Stimulated activated naive CD8-positive, alpha-beta T cell treated with anti-CD3 and anti-CD28 coated beads, Interleukin-15, Interleukin-2, amounts not matched to agents 100 U/mL and 50 U/mL, for 24 hours (primary cell): ENCODE measurements at places on chromosomes 12 and 14.

DNA sequence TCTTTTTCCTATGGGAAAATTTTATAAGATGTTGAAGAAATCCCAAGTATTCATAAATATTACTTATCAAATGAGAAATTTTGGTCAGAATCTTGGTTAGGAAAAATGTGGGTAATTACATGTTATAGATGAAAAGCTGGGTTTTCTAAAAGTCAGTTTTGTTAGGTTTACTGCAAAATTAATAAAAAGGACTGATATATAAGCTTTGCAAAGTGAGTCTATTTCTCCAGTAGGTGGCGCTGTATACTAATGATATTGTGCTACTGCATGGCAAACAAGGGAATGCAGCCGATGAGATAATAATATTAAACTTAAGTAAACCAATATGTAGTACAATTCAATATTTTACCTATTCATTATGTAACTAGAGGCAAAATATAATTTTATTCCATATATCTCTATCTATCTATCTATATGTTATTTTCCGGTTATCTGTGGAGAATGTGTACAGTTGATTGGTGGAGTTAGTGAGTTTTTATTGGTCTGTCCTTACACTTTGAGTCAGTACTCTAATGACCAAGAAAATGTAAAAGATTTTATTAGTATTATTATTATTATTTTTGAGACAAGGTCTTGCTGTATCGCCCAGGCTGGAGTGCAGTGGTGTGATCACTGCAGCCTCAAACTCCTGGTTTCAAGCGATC, 32.9 kb downstream of the MIPOL1 start:
- no peak for DNase-seq

DNA sequence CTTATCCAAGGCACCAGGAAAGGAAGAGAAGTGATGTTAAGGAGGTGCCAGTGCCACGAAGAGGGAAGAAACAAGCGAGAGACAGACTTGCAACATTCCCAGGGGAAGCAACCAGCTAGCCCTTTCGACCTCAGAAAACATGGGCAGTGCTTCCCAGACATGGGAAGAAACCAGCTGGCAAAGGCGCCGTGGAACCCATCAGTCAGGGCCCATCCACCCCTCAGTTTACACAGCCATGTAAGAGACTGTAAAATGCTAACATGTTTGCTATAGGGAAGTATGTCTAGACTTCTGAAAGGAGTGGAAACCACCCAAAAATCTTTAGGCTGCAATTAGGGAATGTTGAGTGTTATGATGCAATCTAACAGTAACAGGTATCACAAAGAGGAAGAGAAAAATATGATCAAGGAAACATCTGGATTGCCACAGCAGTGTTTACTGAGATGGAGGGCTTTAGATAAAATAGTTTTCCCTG, 26.3 kb downstream of the ANAPC5 start:
- no peak for DNase-seq

DNA sequence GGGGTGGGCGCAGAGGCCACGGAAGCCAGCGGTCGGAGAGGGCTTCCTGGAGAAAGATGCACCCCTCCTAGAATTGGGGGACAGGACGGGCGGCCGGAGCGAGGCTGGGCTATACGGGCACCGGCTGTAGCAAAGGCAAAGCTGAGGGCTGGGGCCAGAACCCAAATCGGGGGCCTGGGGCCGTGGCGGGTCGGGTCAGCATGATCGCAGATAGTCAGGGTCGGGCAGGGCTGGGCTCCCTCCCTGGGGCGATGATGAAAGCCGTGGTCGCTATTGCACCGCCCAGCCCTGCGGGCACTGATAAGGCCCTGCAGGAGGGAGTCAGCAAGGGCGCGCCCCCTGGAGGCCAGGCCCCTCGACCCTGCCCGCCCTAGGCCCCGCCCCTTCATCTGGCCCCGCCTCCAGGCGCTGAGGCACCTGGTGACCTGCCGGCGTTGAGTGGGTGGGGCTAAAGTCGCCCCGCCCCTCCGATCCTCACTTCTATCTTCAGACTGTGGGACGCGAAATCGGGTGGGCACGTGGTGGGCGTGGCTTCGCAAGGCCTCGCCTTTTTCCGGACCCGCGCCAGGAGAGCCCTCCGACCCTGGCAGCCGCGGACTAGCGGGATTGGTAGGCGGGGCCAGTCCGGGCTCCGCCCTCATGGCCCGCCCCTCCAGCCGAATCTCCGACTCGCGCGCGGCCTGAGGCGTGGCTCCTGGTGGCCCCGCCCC, 419 bp upstream of the SH2B3 start:
- peak; percentile 100 for DNase-seq

DNA sequence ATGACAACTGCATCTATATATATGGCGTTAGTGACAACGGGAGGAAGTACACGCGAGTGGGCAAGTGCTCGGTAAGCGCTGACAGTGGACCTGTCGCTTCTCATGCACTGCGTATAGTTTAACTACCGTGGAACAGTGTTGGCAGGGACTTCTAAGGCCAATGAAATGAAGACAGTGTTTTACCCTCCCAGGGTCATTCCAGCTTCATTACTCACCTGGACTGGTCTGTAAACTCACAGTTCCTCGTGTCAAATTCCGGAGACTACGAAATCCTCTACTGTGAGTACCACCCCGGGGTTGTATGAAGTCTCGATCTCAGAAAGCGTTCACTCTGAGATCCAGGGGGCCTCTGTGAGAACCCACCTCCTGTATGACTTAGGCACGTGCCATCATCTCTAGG, 129.2 kb upstream of the EVL start:
- DNase-seq, result no peak

- no peak for DNase-seq
These were observed 14.1 kb downstream of the KCNH3 start for GRCh38 chr12:49552899-49553298.

GRCh38 chr14:68535404-68536017, 257.4 kb downstream of the ZFP36L1 start:
- no peak for DNase-seq

DNA sequence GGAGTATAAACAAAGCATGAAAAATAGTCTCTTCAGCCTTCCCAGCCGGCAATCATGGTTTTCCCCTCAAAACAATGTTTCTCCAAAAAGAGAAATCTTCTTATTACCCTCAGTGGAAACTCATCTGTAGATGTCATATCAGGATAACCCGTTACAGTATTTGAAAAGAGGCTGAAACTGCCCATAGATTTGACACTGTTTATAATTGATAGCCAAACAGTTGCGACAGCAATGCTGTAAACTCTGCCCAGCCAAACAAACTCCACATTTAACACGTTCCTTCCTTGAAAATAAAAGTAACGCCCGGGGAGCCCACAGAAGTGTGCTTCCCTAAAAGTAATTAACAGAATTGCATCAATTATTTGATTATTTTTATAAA, 201.3 kb upstream of the FOXN3 start:
- no peak for DNase-seq

- DNase-seq, result no peak
These were observed 144.2 kb downstream of the KIF26A start for GRCh38 chr14:104282332-104283196.

GRCh38 chr14:60590991-60591414, 58.3 kb downstream of the SIX1 start:
- DNase-seq, result no peak

GRCh38 chr14:24297190-24297964, 2.2 kb downstream of the DHRS1 start:
- DNase-seq, result no peak

GRCh38 chr14:58104808-58105207, 47.2 kb downstream of the ARMH4 start:
- no peak for DNase-seq

DNA sequence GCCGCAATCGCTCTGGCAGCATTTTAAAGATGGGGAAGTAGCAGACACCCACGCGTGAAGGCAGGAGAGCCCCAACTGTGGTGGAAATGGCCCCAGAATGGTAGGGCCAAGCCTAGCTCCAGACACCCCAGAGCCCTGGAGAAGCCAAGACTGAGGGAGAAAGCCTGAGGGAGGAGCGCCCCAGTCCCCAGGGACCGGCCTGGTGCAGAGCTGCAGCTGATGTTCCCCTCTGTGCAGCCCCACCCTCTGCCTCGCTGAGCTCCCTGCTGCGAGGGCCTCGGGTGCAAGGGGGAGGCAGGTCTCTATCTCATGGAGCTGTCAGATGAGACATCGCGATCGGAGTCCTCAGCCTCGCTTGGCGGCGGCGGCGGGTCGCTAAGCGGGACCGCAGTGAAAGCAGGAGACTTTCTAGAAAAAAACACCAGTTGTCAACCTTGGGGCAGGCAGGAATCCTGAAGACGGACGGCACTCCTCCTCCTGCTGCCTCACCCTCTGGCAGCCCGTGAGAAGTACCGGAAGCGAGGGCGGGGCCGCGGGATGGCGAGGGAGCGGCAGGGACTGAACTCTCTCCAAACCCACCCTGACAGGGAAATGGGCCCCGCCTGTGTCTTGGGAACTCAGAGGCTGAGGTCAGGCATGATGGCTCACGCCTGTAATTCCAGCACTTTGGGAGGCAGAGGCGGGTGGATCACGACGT, 6.0 kb downstream of the GAPDH start:
- DNase-seq, result peak; percentile 64

DNA sequence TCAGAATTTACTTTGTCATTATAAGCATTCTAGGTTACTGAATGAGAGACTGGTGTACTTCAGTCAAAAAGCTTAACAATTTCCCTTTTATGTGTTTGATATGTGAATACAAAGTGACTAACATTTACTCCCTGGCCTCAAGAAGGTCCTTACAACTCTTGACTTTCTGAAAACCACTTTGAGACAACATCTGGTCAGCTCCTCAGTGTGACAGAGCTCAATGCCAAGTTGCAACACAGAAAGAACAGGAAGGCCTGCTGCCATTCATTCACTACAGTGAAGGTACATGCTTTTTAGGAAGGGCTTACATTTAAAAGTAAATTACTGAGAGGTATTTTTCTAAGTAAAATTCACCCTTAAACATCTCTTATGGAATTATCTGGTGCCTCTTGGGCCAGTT, 2.3 kb upstream of the NAA30 start:
- no peak for DNase-seq

DNA sequence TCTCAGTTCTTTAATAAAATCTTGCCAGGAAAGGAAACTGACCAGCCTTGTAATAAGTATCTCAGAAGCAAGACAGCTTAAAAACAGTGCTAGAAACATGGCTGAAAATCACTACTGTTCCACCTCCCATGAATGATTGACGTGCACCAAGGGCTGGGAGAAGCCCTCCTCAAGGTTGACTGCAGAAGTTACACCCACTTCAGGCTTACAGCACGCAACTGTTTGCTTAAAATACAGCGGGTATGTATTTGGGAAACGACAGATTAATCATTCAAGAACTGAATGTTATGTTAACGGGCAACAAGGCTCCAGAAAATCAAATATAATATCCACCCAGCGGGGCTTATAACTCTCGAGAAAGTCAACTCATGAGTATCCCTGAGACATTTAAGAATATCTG, 22.1 kb downstream of the PRKD1 start:
- no peak for DNase-seq
